Spleen (tissue), 13 donors: ENCODE measurements at places on chromosomes 7 and 10.

DNA sequence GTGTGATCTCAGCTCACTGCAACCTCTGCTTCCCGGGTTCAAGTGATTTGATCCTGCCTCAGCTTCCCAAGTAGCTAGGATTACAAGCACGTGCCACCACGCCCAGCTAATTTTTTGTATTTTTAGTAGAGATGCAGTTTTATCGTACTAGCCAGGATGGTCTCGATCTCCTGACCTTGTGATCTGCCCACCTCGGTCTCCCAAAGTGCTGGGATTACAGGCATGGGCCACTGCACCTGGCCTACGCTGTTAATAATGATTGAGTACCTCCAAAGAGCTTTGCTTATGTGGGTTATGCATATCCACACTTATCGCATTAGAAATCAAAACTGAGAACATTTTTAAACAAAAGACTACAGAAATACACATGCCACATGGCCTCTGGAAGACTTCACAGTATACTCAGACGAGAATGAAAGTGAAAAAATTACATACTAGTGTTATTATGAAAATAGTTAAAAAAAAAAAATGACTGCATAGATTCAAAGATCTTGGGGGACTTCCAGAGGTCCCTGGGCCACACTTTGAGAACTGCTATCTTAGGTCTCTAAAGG lies 25.4 kb downstream of the RPP38 start:
- peaks cover 22% of the 10 kb centered on the region for H3K36me3 ChIP-seq
- peak overlapping the region; percentile 1 for H3K27ac ChIP-seq
- no peak for DNase-seq

GRCh38 chr10:101283762-101284100 lies 54.5 kb upstream of the LBX1 start:
- no peaks in the 10 kb centered on the region for H3K36me3 ChIP-seq
- H3K27me3 ChIP-seq, result peaks cover 31% of the 10 kb centered on the region
- peaks cover 25% of the 10 kb centered on the region for H3K4me1 ChIP-seq
- no peak for DNase-seq

DNA sequence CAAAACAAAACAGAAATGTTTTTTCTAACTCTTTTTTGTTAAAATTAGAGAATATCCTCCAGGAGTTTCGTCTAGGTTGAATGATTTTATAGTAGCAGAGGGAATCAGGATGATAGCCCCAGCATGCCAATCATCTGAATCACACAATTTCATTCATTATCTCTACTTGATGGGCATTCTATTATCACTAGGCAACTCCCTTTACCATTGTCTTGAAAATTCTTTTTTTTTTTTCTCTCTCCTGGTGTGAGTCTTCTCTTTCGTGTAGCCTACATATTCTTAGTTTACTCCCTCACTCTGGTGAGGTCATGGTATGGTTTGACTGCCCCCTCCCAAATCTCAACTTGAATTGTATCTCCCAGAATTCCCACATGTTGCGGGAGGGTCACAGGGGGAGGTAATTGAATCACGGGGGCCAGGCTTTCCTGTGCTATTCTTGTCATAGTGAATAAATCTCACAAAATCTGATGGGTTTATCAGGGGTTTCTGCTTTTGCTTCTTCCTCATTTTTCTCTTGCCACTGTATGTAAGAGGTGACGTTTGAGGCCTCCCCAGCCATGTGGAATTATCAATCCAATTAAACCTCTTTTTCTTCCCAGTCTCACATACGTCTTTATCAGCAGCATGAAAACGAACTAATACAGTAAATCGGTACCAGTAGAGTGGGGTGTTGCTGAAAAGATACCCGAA lies 105.0 kb downstream of the OTUD1 start:
- no peak overlapping the region for H3K4me3 ChIP-seq
- peaks cover 10% of the 10 kb centered on the region for H3K4me1 ChIP-seq
- no peak for DNase-seq
- H3K27ac ChIP-seq, result no peak overlapping the region
- H3K36me3 ChIP-seq, result no peaks in the 10 kb centered on the region
- no peaks in the 10 kb centered on the region for H3K27me3 ChIP-seq

DNA sequence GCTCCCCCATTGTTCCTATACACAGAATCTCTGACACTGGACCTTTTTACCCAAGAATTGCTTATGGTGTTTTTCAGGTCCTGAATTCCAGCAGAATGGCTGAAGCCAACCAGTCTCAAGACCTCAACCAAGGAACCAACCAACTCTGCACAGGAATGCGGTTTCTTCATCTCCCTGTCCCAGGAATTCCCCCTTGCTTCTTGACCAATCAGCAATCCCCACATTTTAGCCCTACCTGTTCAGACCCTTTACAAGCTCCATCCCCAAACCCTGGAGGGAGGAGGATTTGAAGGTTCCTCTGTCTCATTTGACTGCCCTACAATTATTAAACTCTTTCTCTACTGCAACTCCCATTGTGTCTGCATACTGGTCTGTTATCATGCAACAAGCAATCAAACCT lies 35.5 kb downstream of the HIBADH start:
- no peak overlapping the region for H3K4me3 ChIP-seq
- peaks cover 1% of the 10 kb centered on the region for H3K36me3 ChIP-seq
- no peak overlapping the region for H3K27ac ChIP-seq
- no peaks in the 10 kb centered on the region for H3K27me3 ChIP-seq

GRCh38 chr7:116710764-116711452 lies 38.9 kb downstream of the MET start:
- H3K27ac ChIP-seq, result no peak overlapping the region
- no peaks in the 10 kb centered on the region for H3K27me3 ChIP-seq
- no peak for DNase-seq
- no peak overlapping the region for H3K4me3 ChIP-seq
- no peaks in the 10 kb centered on the region for H3K36me3 ChIP-seq

DNA sequence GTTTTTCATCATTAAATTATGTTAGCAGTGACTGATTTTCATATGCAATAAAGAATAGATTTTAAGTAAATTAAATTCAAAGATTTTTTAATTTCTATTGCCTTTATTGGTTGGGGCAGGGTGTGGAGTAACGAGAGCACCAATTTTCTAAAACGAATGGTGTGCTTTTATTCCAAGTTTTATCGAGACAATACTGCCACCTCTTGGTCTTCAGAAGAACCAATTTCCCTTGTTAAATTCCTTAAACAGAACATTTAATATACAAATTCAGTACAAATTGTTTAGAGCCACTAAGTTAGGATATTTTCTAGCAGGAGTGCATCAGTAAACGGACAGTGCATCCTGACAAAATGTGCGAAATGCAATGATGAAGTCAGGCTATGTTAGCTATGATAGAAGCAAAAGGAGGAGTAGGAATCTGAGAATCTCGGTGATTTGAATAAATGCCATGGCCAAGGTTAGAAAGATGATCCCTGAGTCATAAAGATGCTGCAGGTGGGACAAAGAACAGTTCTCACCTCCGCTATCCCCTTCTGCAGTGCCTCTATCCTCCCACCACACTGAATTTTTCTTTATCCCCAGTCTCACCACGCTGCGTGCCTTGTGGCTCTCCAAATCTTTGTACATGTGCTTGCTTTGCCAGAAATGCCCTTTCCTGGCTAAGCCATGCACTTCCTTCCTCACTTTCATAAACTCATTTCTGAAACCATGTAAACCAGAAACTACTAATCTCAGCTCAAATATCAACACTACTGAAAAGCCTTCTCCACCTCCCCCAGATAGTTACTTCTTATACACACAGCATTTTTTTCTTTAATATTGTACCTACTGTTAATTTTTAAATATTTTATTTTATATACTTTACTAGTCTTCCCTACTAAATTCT lies 31.9 kb upstream of the AGBL3 start:
- H3K4me3 ChIP-seq, result no peak overlapping the region
- peaks cover 9% of the 10 kb centered on the region for H3K4me1 ChIP-seq
- H3K27ac ChIP-seq, result peak overlapping the region; percentile 38
- peaks cover 70% of the 10 kb centered on the region for H3K36me3 ChIP-seq

- H3K36me3 ChIP-seq, result no peaks in the 10 kb centered on the region
- H3K4me1 ChIP-seq, result peaks cover 23% of the 10 kb centered on the region
- H3K27me3 ChIP-seq, result no peaks in the 10 kb centered on the region
- DNase-seq, result no peak
Observed at GRCh38 chr10:21369697-21370096, 155.8 kb downstream of the SKIDA1 start.

DNA sequence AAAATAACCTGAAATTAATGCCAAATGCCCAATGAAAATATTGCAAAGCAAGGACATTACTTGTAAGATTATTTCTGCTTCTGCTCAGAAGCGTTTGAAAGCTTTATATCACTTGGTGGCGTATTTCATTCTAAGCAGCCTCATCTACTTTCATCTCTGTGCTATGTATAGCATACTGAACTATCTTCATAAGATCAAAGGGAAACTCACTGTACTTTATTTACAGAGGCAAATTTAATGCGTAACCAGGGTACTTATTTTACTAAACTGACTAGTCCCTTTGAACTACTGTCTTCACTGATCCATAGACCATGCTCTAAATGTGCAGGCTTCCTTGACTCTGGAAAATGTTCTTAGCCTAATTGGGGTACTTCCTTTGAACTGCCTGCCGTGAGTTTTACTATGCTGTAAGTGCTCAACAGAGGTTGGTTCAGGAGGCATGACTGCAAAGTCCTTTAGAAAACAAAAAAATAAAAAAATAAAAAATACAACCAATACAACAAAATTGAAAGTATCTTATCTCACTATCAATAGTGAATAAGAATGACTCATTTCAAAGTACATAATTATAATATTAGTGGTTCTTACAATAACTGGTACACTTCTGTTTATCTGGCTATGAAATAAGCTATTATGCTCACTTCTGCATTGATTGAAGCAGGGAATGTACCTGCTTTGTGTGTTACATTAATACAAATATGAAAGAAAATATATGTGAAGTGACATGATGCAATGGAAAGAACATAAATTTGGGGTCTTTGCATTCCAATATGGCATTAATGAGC lies 41.0 kb upstream of the TSPAN12 start:
- H3K4me3 ChIP-seq, result no peak overlapping the region
- no peak overlapping the region for H3K27ac ChIP-seq
- DNase-seq, result no peak
- H3K36me3 ChIP-seq, result no peaks in the 10 kb centered on the region
- no peaks in the 10 kb centered on the region for H3K4me1 ChIP-seq

DNA sequence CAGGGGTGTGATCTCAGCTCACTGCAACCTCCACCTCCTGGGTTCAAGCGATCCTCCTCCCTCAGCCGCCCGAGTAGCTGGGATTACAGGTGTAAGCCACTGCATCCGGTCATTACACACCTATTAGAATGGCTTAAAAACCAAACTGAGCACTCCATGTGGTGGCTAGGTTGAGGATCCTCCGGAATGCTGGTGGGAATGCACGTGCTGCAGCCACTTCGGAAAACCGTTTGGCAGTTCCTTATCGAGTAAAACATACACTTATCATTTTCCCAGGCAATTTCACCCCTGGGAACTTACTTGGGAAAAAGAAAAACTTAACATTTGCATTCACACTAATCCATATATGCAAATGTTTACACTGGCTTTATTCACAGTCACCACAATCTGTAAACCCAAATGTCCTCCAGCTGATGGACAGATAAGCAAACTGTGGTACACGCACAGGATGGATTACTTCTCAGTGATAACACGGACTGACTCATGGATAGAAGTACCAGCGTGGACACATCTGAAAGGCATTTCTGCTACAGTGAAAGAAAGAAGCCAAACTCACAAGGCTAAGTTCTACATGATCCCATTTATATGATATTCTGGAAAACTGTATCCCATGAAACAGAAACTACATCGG lies 20.4 kb downstream of the RFC2 start:
- H3K4me3 ChIP-seq, result no peak overlapping the region
- DNase-seq, result no peak
- H3K27me3 ChIP-seq, result no peaks in the 10 kb centered on the region
- H3K4me1 ChIP-seq, result peaks cover 61% of the 10 kb centered on the region
- H3K36me3 ChIP-seq, result peaks cover 46% of the 10 kb centered on the region

GRCh38 chr10:88374392-88375175 lies 208.5 kb downstream of the RNLS start:
- H3K4me3 ChIP-seq, result no peak overlapping the region
- H3K27me3 ChIP-seq, result no peaks in the 10 kb centered on the region
- DNase-seq, result no peak

GRCh38 chr10:114408968-114409444 lies 4.7 kb upstream of the AFAP1L2 start:
- peaks cover 12% of the 10 kb centered on the region for H3K27me3 ChIP-seq
- no peaks in the 10 kb centered on the region for H3K36me3 ChIP-seq
- peaks cover 6% of the 10 kb centered on the region for H3K4me1 ChIP-seq
- no peak overlapping the region for H3K27ac ChIP-seq
- DNase-seq, result no peak

- H3K36me3 ChIP-seq, result peaks cover 7% of the 10 kb centered on the region
- no peaks in the 10 kb centered on the region for H3K27me3 ChIP-seq
- H3K4me3 ChIP-seq, result no peak overlapping the region
- DNase-seq, result no peak
- peaks cover 33% of the 10 kb centered on the region for H3K4me1 ChIP-seq
Observed at GRCh38 chr10:99676426-99676825, 17.1 kb downstream of the ENTPD7 start.

GRCh38 chr10:15453926-15454325 lies 82.8 kb upstream of the FAM171A1 start:
- no peaks in the 10 kb centered on the region for H3K36me3 ChIP-seq
- peaks cover 4% of the 10 kb centered on the region for H3K27me3 ChIP-seq

DNA sequence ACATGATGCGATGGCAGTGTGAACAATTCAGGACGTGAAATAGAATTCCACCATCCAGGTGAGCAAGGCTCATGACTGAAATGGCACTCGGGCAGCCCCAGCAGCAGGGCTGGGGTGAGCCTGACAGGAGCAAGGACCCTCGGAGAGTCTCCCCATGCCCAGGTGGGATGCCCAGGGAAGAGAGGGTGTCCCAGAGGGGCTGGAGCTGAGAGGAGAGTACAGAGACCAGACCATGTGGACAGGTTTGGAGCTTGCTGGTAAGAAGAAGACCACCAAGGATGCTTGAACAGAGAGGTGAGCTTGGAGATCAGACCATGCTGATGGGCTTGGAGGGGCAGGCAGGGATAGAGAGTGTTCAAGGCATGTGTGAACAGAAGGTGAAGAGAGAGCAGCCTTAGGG lies 83.3 kb downstream of the RAMP3 start:
- DNase-seq, result no peak
- H3K27ac ChIP-seq, result peak overlapping the region; percentile 54

DNA sequence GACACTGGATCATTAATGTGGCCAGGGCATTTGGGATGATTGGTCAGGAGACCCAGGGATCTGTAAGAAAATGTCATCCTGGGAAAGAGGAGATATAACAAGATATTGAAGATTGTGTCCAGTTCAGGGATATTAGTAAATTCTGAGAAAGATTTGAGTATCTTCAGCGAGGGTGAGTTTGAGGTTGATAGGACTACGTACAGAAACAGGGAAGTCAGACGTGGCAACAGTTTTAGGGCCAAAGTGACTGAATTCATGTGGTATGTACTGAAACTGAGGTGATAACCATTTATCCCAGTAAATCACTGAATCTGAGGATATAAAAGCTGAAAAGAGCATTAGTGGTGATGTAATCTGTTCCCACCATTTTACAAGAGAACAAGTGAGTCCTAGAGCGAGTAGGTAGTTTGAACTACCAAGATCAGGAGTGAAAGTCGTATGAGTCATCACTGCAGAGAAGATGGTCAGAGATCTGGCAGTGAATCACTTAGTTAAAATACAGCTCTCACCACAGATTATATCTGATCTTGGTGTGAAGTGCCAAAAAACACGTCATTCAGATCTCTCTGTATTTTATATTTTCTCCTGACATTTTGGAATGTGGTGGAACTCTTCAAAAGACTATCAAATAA lies 220.5 kb downstream of the CDK14 start:
- H3K27ac ChIP-seq, result no peak overlapping the region
- no peaks in the 10 kb centered on the region for H3K36me3 ChIP-seq
- DNase-seq, result no peak
- H3K27me3 ChIP-seq, result no peaks in the 10 kb centered on the region
